Lower leg skin (tissue), 4 donors: ENCODE measurements at places on chromosomes 2 and 18. TPM values are rescaled to one million over a fixed set of nuclear protein-coding genes. Genes with fewer than 3 reads are reported as not detected.

DNA sequence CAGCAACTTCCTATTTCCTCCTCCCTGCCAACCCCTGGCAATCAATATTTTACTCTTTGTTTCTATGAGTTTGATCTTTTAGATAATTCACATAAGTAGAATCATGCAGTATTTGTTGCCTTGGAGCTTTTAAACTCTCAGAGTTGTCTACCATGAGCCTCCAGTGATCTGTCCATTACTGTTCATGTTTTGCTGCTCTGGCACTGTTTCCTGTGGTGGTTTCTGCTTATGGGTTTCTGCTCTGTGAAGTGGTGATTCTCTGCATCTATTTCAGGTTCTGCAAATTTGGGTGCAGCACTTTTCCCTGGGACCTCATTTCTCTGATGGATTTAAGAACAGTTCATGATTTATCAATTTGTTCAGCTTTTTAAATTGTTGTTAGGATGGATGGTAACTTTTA lies 908.1 kb upstream of the FANCL start:
- no peak for DNase-seq

LRRC30 gene
- not detected for total RNA-seq

GRCh38 chr2:171409436-171409971 lies 24.3 kb downstream of the METTL8 start:
- DNase-seq, result no peak

GRCh38 chr2:100818003-100818605 lies 1.8 kb upstream of the NPAS2 start:
- no peak for DNase-seq

DNA sequence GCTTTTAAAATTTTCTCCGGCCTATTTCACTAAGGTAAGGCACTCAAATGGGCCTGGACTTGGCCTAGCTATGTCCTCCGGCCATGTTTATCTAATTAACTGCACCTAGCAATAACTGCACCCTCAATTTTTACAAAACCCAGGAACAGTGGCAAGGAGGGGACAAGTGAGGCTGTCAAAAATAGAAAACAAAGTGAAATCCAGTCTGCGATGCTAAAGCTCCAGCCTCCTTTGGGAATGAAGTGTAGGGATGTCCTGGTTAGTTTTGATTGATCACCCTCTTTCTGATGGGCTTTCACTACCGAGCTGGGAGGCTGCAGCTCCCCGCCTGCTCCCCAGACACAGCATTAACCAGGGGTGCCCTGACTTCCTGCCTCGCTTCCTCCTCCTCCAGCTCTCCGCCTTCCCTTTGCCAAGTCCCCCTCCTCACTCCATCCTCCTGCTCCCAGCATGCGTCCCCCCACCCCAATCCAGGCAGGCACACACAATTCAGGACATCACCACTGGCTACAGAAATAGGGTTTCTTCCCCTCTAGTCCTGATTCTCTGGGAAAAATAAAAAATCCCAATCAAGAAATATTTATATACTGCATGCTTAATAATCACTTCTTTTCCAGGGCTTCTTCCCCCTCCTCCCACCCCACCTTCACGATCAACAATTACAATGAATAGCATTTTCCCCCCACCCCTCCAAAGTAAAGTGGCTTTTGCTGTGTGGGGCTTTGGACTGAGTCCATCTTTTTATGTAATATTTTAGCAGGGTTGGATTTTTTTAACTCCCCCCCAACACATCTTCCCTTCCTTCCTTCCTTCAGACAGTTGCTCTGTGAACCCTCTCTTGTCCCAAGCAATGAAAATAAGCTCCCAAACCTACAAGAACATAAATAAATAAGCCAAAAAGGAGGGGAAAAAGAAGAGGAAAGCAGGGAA lies 3.3 kb upstream of the POU3F3 start:
- DNase-seq, result no peak
